ENCODE measurements at places on chromosomes 12 and 14.
A peak's percentile ranks its signal among the peaks of the same experiment; 100 is the strongest.

DNA sequence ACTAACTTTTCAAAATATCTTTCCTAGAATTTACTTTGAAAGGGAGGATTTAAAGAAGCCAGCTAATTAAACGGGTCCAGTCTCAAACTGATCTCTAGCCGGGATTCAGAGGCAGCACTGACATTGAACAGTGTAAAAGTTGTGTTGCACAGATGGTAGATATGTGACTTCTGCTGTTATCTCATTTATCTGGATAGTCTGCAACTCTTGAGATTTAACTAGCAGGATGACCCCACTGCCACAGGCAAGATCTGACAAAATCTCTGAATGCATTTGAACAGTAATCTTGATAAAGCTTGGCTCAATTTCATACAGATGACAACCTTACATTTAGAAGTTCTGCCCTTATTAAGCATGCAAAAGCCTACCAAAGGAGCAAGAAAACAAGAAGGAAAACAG lies 138.0 kb upstream of the CPNE8 start:
- no peak for DNase-seq

- DNase-seq, result no peak
These were observed 348.3 kb downstream of the ZFP36L1 start for GRCh38 chr14:68444449-68445168.

DNA sequence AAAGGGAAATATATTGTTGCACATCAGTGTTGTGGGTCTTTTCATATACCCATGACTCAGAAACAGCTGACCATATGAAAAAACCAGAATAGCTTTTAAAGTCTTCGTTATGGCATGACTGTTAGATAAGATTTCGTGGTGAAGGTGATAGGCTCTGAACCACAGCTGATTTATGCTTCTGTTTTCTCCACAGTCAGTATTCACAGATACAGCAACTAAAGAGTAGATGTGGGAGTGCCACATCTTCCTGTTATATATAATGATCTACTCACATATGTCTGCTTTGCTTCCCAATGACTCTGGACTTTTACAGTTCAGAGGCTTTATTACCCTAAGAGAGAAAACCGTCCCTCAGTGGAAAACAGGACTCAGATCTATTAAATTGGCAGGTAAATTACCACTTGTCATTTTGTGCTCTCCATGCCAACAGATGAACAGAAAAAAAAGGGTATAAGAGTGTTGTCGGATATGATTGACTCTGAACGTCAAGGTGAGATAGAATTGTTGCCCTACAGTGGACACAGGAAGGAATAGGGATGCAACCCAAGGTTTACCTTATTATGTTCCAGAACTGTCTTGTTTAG lies 1037.1 kb downstream of the GALC start:
- no peak for DNase-seq

DNA sequence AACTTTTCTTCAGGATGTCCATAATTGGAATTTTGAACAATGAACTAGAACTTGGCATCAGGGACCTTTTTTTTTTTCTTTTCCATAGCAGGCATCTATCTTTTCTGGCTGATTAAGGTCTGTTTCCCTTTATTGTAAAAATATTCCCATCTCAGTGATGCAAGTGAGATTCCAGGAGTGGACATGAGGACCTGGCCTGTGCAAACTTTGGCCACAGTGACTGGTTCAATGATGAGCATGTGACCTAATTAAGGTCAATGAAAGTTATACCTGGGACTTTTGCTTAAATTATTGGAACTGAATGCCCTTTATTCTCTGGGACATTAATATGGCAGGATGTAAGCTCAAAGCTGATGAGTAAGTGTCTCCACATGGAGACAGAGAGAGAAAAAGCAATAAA lies 83.8 kb downstream of the DIO2 start:
- DNase-seq, result no peak

DNA sequence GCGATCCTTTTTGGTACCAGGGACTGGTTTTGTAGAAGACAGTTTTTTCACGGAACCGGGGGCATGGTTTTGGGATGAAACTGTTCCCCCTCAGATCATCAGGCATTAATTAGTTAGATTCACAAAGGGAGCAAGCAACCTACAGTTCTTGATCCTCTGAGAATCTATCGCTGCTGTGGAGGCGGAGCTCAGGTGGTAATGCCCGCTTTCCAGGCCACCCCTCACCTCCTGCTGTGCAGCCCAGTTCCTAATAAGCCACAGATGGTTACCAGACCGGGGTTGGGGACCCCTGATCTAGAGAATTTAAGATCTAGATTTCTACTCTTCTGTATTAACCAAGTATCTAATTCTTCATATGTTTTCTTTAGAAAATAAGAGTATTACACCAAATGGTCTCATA lies 4.8 kb downstream of the ARHGAP5 start:
- DNase-seq, result no peak

DNA sequence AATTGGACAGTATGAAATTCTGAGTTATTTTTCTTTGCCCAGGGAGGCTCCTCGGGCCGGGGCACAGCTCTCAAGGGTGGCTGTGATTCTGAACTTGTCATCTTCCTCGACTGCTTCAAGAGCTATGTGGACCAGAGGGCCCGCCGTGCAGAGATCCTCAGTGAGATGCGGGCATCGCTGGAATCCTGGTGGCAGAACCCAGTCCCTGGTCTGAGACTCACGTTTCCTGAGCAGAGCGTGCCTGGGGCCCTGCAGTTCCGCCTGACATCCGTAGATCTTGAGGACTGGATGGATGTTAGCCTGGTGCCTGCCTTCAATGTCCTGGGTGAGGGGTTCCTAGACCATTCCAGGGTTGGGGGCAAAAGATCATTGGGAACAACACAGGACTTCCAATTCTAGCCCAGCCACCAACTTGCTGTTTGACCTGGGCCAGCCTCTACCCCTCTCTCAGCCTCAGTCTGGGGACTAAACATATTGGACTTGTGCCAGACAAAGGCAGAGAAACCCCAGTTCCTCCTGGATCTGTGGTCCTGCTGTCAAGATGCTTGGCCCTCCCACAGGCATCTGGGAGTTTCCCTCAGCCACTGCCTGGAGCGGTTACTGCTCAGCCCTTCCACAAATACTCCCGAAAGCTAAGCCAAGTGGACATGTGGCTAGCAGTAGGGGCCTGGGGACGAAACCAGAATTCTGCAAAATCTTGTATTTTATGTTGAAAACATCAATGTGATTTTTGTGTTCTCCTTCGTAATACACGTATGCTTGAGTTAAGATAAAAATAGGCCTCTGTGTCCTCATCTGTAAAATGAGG lies 3.5 kb downstream of the OAS3 start:
- no peak for DNase-seq

GRCh38 chr12:6819106-6820030 lies 2.3 kb upstream of the GPR162 start:
- DNase-seq, result no peak

- no peak for DNase-seq
These were observed 49.1 kb upstream of the ANO4 start for GRCh38 chr12:100745378-100746071.

GRCh38 chr14:101350691-101351090 lies 210.6 kb upstream of the DIO3 start:
- DNase-seq, result no peak

GRCh38 chr12:389142-390096 lies at the start of gene KDM5A:
Gene KDM5A, minus strand, starts transcription at chr12:389320. Its CDS starts 229 bp downstream, at chr12:389091.
- peak; percentile 88 for DNase-seq

DNA sequence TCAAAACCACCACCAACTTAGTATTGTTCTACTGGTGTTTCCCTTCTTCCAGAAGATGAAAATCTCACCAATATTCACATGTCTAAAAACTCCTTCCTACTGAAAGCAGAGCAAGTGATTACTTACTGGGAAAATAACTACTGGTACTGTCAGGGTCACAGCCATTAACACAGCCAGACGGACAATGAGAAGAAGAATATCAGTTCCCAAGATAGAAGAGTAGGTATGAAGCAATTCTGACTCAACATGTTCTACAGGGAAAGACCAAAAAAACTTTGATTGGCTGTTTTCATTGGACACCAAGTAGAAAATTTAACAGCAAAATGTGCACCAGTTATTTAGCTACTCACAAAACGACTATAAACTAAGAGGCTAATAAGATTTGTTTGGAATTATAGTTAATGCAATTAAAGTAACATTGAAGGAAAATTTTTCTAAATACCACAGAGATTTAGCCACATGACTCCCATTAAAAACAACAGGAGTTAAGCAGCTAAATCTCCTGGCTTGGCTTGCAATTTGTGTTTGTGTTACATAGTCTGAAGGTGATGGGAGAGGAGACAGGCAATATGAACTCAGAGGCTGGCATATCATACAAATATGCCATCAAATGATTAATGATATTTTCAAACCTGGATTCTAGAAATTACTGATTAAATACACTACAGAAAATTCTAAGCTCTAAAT lies 9.5 kb downstream of the SLC38A2 start:
- DNase-seq, result no peak

- no peak for DNase-seq
These were observed 17.7 kb upstream of the FOXJ2 start for GRCh38 chr12:8014836-8015235.
